ENCODE measurements at places on chromosomes 12 and 14. TPM values are rescaled to one million over a fixed set of nuclear protein-coding genes. Genes with fewer than 3 reads are reported as not detected.
A peak's percentile ranks its signal among the peaks of the same experiment; 100 is the strongest.

Gene TM9SF1
- total RNA-seq: 25.3 TPM

DNA sequence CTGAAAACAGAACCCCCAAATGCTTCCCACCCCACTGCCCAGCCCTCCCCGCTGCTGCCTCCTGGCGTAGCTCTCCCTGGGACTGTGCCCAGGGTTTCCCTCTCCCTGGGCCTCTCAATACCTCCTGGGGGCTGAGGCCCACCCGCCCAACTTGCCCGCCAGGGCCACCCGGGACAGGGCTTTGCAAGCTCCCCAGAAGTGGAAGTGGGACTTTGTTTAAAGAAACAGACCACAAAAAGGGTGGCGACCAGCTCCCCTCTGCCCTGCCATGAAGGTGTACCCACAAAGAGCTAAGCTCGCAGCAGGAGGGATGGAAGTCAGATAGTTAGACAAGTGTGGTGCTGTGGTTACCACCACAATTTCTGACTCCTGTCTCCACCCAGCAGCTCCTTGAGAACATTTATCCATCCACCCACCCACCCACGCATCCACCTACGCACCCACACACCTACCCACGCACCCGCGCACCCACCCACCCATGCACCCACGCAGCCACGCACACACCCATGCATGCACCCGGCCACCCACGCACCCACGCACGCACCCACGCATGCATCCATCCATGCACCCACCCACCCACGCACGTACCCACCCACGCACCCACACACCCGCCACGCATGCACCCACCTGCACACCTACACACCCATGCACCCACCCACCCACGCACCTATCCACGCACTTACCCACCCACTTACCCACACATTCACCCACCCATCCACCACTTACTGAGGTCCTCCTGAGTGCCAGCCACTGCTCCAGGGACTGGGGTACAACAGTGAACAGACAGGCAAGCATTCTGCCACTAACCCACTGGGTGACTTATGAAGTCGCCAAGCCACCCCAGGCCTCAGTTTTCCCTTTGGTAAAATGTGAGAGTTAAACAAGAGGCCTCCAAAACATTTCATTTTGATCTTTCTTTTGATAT lies 127.3 kb downstream of the SCARB1 start:
- H3K4me1 ChIP-seq: peaks cover 10% of the 10 kb centered on the region
- no peak overlapping the region for H3K27ac ChIP-seq
- DNase-seq: no peak
- H3K36me3 ChIP-seq: no peaks in the 10 kb centered on the region

DNA sequence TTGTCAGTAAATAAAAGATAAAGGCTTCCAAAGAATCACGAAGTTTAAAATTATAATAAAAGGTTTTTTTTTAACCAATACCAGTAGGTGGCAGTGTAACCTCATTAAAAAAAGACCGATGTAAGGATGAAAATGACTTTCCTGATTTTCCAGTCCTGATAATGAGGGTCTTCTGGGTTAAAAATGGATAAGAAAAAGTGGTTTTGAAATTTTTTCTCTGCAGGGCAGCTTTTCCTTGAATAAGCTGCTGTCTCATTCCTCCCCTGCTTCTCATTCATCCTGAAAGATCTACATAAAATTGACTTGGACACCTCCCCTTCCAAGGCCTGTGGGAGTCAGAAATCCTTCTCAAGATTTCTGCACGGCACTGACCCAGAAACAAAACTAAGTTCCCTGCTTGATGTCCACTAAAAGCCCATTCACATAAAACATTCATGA lies 58.9 kb upstream of the FBXO33 start:
- no peaks in the 10 kb centered on the region for H3K36me3 ChIP-seq
- 0 out of 2 replicates have a peak, but pooled peaks cover 3% of the 10 kb centered on the region for H3K4me1 ChIP-seq
- H3K4me3 ChIP-seq: no peak overlapping the region
- no peak for DNase-seq

Gene KLRG1
- 9.1 TPM for total RNA-seq

- H3K36me3 ChIP-seq: no peaks in the 10 kb centered on the region
- H3K4me1 ChIP-seq: peaks cover 23% of the 10 kb centered on the region
- peak overlapping the region; percentile 71 for H3K4me3 ChIP-seq
- peaks cover 58% of the 10 kb centered on the region for H3K27me3 ChIP-seq
- no peak overlapping the region for H3K27ac ChIP-seq
- no peak for DNase-seq
Measured at GRCh38 chr14:60514741-60515491, 6.0 kb downstream of the SIX6 start.

Gene ERG28
- total RNA-seq: 32.6 TPM

DNA sequence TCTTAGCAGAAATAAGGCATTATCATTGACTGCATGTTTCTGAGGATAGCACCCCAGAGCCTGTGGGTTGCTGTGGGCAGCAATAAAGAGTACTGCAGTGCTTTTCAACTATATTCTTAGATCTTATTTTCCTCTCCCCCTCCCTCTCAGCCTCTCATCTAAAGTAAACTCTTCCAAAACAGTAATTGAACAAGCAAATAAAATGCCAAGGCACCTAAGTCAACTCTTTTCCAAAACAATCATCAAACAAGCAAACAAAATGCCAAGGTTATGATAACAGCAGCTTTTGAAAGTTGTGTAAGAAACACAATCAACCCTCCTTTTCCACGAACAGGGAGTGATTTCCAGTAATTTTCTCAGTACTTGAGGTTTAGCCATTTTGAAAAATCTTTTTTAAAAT lies 1542.6 kb downstream of the AACS start:
- no peaks in the 10 kb centered on the region for H3K36me3 ChIP-seq
- DNase-seq: no peak
- H3K27me3 ChIP-seq: no peaks in the 10 kb centered on the region
- H3K27ac ChIP-seq: no peak overlapping the region
- no peaks in the 10 kb centered on the region for H3K4me1 ChIP-seq
- H3K4me3 ChIP-seq: no peak overlapping the region

GRCh38 chr12:53101266-53101665 lies 2.0 kb upstream of the SOAT2 start:
- no peak overlapping the region for H3K27ac ChIP-seq
- no peak overlapping the region for H3K4me3 ChIP-seq
- no peak for DNase-seq
- H3K27me3 ChIP-seq: peaks cover 6% of the 10 kb centered on the region

Gene LRIG3
- total RNA-seq: 9.3 TPM

GRCh38 chr14:65301862-65302539 lies 110.5 kb upstream of the FUT8 start:
- no peak for DNase-seq
- no peaks in the 10 kb centered on the region for H3K36me3 ChIP-seq
- H3K27ac ChIP-seq: no peak overlapping the region

GRCh38 chr12:124317400-124317799 lies 22.5 kb downstream of the RFLNA start:
- peaks cover 26% of the 10 kb centered on the region for H3K4me1 ChIP-seq
- H3K27ac ChIP-seq: no peak overlapping the region
- H3K27me3 ChIP-seq: no peaks in the 10 kb centered on the region
- no peak for DNase-seq
- no peak overlapping the region for H3K4me3 ChIP-seq

DNA sequence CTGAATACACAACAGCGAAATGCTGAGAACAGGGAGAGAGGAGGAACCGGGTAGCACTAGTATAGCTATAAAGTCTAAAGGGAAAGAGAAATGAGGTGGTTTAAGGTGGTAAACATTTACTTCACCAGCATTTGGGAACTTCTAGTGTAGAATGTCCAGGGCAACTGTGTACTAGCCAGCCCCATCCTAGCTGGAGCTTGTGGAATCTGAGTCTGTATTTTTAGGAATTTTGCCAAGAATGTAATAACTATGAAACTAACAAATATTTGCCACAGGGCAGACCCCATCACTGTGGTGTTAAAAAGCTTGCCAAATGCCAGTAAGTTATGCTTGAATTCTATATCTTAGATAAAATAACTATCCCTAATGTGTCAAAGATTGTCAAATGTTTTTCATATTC lies 398.9 kb upstream of the MIS18BP1 start:
- H3K4me3 ChIP-seq: no peak overlapping the region
- no peak for DNase-seq
- H3K27ac ChIP-seq: no peak overlapping the region
- no peaks in the 10 kb centered on the region for H3K4me1 ChIP-seq
- H3K27me3 ChIP-seq: no peaks in the 10 kb centered on the region
- no peaks in the 10 kb centered on the region for H3K36me3 ChIP-seq

DNA sequence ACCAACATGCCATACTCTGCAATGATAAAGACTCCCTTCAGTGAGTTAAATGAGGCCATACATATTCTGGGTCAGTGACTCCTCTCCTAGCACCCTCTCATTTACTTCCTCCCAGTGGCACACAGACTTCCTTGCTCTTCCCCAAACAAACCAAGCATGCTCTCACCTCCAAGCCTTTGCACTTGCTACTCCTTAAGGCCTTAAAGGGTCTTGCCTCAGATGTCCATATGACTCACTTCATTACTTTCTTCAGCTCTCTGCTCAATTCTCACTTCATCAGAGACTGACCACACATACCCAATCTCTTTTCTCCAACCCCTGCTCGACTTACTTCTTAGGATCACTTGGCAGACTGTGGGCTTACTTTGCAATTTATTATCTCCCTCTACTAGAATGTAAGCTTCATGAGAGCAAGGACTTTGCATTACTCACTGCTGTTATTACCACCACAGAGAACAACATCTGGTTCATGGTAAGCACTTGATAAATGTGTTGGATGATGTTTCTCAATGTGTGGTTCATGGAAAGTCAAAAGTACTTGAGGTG lies 22.8 kb downstream of the DDX24 start:
- H3K4me1 ChIP-seq: no peaks in the 10 kb centered on the region
- H3K4me3 ChIP-seq: no peak overlapping the region
- no peak for DNase-seq
- peaks cover 79% of the 10 kb centered on the region for H3K36me3 ChIP-seq
- no peak overlapping the region for H3K27ac ChIP-seq
- no peaks in the 10 kb centered on the region for H3K27me3 ChIP-seq

DNA sequence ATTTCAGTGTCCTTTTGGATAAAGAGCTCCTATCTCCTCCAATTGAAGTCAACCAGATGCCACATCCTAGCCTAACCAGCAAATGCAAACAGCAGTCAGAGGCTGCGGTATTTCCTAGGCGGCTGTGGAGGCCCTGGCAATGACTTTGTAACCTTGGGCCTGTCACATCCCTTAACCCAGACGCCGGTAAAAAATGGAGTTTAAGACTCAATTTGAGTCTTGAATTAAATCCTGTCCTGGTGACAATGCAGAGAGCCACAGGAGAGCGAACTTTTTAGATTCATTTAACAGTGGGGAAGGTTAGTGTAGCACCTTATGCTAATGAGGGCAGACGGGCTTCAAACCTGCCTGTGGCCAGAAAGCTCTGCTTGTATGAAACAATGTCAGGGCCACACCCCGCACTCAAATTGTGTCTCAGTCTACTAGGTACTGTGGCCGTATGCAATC lies 1.3 kb downstream of the C12orf75 start:
- peaks cover 5% of the 10 kb centered on the region for H3K27me3 ChIP-seq
- peaks cover 3% of the 10 kb centered on the region for H3K4me1 ChIP-seq
- 0 out of 2 replicates have a peak overlapping the region, but pooled peaks have one; percentile 15 for H3K4me3 ChIP-seq
- H3K27ac ChIP-seq: no peak overlapping the region

Gene FGFR1OP2
- total RNA-seq: 34.4 TPM

- no peaks in the 10 kb centered on the region for H3K27me3 ChIP-seq
- DNase-seq: no peak
- H3K4me3 ChIP-seq: no peak overlapping the region
- H3K27ac ChIP-seq: no peak overlapping the region
Measured at GRCh38 chr12:55955800-55956508, 9.9 kb downstream of the PMEL start.

- no peaks in the 10 kb centered on the region for H3K36me3 ChIP-seq
- no peak overlapping the region for H3K27ac ChIP-seq
- H3K4me1 ChIP-seq: no peaks in the 10 kb centered on the region
- DNase-seq: no peak
- H3K4me3 ChIP-seq: no peak overlapping the region
- no peaks in the 10 kb centered on the region for H3K27me3 ChIP-seq
Measured at GRCh38 chr12:113373969-113374368, 15.6 kb downstream of the PLBD2 start.

Gene RAD51B
- total RNA-seq: 14.9 TPM

GRCh38 chr12:72006766-72007165 lies 68.1 kb downstream of the TPH2 start:
- no peak for DNase-seq
- H3K27ac ChIP-seq: no peak overlapping the region
- H3K27me3 ChIP-seq: peaks cover 1% of the 10 kb centered on the region
- H3K4me3 ChIP-seq: no peak overlapping the region

DNA sequence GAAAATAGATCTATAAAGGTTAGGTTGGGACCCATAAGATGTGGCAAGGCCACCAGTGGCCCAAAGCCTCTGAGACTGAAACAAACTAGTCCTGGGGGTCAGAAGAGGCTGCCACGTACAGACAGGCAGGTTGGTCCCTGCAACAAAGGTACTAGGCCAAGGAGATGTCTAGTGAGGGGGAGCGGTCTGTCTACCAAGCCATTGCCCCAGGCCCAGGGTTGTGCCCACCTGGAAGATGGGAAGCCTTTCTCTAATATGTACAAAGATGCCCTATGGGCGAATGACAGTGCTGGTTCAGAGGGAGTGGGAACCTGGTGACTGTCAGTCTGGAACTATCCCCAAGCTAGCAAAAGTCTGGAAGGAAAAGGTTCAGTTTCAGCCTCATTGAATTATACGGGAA lies 233.2 kb downstream of the RBM19 start:
- H3K27ac ChIP-seq: no peak overlapping the region
- no peak for DNase-seq
- peaks cover 5% of the 10 kb centered on the region for H3K4me1 ChIP-seq
- no peak overlapping the region for H3K4me3 ChIP-seq
- H3K36me3 ChIP-seq: no peaks in the 10 kb centered on the region
- H3K27me3 ChIP-seq: no peaks in the 10 kb centered on the region

Gene PLEKHA5
- 66.1 TPM for total RNA-seq

GRCh38 chr12:77299910-77300669 lies 234.7 kb upstream of the E2F7 start:
- DNase-seq: no peak
- H3K36me3 ChIP-seq: no peaks in the 10 kb centered on the region
- no peaks in the 10 kb centered on the region for H3K27me3 ChIP-seq

GRCh38 chr12:57694459-57695019 lies 607 bp downstream of the OS9 start:
- no peaks in the 10 kb centered on the region for H3K36me3 ChIP-seq
- DNase-seq: no peak
- peak overlapping the region; percentile 96 for H3K4me3 ChIP-seq
- H3K4me1 ChIP-seq: 0 out of 2 replicates have a peak, but pooled peaks cover 2% of the 10 kb centered on the region
- no peaks in the 10 kb centered on the region for H3K27me3 ChIP-seq

DNA sequence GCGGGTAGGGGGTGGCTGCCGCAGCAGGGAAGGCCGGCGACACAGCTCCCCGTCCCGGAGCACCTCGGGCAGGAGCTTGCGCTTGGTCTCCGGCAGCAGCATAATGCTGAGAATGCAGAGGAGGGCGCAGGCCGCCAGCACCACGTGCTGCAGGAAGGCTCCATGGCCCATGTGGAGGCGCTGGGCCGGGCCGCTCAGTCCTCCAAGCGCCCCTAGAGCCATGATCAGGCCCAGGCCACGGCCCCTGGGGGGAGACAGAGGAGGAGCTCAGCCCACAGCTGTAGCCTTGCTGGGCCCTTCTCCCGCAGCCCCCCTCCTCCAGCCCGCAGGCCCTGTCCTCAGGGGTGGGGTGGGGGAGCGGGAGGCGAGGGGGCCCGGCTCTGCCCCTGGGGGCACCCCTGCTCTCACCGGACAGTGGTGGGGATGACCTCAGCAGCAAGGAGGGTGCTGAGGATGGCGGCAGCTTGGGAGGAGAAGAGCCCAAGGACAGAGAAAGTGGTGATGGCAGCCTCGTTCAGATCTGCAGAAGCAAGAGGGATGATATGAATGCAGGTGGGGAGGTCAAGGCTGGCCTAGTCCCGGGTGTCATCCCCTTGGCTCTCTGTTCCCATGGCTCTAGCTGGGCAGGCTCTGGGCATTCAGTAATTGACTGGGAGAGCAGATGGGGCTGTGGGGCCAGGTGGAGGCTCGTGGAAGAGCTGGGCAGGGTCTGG lies 5.8 kb downstream of the SLC22A17 start:
- H3K36me3 ChIP-seq: no peaks in the 10 kb centered on the region
- peaks cover 7% of the 10 kb centered on the region for H3K27me3 ChIP-seq
- no peak overlapping the region for H3K27ac ChIP-seq
